ENCODE measurements at places on chromosomes 16 and 17.

DNA sequence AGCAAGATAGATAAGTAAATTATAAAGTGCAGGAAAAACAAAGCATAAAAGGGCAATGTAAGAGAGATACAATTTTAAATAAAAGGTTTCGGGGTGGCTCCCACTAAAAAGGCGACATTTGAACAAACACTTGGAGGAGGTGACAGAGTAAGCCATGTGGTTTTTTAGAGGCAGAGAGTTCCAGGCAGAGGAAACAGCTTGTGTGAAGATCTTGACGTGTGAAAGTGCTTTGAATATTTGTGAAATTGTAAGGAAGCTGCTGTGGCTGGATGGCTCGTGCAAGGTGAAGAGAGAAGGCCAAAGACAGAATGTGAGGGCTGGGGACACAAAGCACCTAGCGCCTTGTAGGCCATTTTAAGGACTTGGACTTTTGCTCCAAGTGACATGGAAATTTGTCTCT, 28.6 kb upstream of the HYDIN start:
- no peak for DNase-seq

- DNase-seq, result no peak
Observed at GRCh38 chr16:49681217-49681883, 174.6 kb downstream of the ZNF423 start.

DNA sequence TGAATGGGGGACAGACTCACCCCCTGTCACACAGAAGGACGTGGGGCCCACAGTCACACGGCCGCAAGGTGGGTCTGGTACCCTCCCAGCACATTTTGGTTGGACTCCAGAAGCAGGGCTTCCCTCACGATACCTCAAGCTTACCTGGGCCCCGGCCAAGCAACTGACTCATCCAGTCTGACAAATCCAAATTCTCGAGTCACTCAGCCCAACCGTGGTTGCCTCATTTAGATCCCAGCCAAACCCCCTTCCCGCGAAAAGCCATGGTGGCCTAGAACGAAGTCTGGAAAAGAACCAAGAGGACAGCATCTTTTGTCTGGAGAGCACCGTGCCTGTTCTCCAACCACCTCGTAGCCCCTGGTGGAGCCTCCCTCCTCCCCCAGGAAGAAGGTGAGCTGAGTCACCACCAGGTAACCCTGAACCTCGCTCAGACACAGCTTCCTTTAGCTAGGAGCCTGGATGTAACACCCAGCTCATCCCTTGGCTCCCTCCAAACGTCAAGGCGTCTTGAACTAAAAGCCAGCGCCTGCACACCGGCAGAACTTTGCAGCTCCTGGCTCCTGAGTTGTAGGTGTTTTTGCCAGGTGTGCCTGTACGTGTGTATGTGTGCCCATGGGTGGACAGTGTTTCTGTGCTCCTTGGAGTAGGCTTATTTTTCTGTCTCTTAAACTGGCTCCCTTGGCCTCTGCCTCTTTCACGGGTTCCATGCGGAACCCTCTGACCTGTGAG, 78.9 kb downstream of the CMIP start:
- DNase-seq, result no peak

- DNase-seq, result no peak
Observed at GRCh38 chr17:55764610-55765009, 13.8 kb downstream of the PCTP start.

DNA sequence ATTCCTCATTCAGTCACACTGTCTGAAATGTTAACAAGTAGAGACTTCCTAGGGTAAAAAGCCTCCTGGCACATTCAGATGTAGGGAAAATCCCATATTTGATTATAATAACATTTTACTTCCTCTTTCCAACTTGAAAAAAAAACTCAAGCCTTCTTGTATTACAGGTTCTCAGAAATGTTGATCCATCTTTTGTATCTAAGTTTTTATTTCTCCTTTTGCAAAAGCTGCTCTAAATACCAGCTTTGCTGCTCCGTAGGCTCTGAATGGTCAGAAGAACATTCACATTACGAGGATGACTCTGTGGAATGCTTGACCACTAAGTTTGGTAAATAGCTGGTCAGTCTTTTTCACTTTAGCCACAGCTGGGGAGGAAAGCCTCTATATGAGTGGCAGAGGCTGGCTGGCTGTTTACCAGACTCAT, 13.2 kb upstream of the HEATR6 start:
- no peak for DNase-seq

DNA sequence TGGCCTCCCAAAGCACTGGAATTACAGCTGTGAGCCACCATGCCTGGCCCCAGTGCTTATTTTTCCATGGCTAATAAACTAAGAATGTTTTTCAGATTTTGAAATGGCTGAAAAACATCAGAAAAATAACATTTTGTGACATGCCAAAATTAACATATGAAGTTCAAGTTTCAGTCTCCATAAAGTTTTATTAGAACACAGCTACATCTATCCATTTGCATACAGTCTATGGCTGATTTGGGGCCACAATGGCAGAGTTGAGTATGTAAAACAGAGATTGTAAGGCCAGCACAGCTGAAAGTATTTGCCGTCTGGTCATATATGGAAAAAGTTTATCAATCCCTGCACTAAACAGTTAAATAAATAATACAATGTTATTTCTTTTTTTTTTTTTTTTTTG, 13.8 kb upstream of the NDUFAB1 start:
- DNase-seq, result no peak

Data from esophagus squamous epithelium (tissue), 5 donors.